Activated CD4-positive, alpha-beta memory T cell treated with anti-CD3 and anti-CD28 coated beads, Interleukin-2, amount 10 ng/mL, durations not matched to agents 7 days and 5 days (primary cell): ENCODE measurements at places on chromosomes 1 and 21. TPM values are rescaled to one million over a fixed set of nuclear protein-coding genes. Genes with fewer than 3 reads are reported as not detected.

The SRGAP2B gene
- total RNA-seq, result 43.8 TPM

DNA sequence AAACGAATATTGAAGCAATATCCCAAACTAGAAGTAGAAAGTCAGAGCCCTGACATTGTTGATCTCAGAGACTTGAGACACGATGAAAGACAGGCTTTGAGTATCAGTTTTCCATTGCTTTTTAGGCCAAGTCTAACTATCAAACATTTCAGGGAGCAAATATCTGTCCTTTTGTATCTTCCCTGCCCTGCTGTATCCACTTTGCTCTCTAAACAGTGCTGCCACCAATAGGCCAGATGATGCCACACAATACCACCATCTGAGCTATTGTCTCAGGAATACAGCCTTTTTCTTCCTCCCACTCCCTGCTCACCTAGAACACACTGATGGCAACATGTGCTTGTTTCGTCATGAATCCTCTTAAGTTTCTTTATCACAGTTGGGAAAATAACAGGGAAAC is 62.6 kb upstream of the SPAG17 start:
- DNase-seq, result no peak

The FABP3 gene
- total RNA-seq, result not detected

- DNase-seq, result no peak
Measured at GRCh38 chr1:198741744-198742143, 102.9 kb downstream of the PTPRC start.

The CGN gene
- total RNA-seq, result 0.43 TPM

DNA sequence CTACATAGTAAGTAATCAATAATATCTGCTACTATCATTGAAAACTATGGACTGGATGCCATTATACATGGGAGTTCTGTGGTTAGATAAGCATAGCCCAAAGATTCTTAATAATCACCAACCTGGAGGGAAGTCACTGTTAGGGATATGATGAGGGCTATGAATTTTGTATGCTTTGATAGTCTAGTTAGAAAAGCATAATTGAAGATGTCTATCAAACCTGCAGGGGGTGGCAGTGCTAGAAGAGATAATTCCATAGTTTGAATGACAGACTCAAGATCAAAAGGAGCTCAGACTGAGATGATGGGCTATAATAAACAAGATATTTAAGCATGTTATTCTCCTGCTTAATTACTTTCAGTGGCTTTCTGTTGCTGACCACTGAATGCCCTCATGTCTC is 15.4 kb upstream of the COA6 start:
- DNase-seq, result no peak

The OR2AK2 gene
- not detected for total RNA-seq

GRCh38 chr1:201655910-201656309 is 117.0 kb downstream of the NAV1 start:
- no peak for DNase-seq

The ASCL5 gene
- not detected for total RNA-seq

The ATPAF1 gene
- total RNA-seq, result 51.1 TPM

- no peak for DNase-seq
Measured at GRCh38 chr1:47914952-47915676, 82.1 kb downstream of the TRABD2B start.

The SLC45A3 gene
- 0.18 TPM for total RNA-seq

DNA sequence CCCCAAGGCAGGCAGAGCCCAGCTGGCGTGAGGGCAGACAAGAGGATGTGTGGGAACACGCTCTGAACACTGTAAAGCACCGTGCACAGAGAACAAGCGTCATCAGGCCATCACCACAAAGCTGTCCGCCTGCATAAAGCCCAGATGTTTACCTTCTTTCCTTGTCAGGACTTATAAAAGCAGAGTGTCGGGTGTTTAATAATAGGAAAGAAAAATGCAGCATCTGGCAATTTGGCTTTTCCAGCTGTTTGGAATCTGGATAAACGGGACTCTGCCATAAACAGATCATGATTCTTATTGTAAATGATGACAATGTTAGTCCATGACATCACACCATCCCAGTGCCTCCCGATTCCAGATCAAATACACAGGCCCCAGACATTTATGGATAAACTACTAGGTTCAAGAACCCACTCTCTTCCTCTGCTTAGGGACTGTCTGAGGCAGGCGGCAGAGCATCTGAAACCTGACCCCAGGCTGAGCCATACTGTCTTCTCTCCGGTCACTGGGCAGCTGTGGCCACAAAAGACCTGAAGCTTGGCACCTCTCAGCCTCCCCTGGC is 4.2 kb downstream of the GLIS1 start:
- no peak for DNase-seq

The OR2L13 gene
- total RNA-seq, result not detected

DNA sequence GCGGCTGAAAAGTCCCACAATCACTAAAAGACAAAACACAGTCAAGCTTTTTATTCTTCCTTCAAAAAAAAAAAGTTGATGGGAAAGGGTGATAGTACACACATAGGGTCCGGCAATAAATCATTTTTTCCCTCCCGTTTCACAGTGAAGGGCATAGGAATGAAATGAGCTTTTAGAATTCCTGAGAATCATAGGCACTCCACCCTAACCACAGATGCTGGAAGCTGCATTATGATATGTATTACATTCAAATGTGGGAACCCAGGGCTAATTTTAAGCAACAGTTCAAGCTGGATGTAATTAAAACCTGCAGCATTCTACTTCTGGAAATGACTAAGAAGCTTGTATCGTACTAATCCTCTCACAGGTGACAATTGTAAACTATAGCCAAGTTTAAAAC is 75.7 kb upstream of the KCNJ15 start:
- no peak for DNase-seq

DNA sequence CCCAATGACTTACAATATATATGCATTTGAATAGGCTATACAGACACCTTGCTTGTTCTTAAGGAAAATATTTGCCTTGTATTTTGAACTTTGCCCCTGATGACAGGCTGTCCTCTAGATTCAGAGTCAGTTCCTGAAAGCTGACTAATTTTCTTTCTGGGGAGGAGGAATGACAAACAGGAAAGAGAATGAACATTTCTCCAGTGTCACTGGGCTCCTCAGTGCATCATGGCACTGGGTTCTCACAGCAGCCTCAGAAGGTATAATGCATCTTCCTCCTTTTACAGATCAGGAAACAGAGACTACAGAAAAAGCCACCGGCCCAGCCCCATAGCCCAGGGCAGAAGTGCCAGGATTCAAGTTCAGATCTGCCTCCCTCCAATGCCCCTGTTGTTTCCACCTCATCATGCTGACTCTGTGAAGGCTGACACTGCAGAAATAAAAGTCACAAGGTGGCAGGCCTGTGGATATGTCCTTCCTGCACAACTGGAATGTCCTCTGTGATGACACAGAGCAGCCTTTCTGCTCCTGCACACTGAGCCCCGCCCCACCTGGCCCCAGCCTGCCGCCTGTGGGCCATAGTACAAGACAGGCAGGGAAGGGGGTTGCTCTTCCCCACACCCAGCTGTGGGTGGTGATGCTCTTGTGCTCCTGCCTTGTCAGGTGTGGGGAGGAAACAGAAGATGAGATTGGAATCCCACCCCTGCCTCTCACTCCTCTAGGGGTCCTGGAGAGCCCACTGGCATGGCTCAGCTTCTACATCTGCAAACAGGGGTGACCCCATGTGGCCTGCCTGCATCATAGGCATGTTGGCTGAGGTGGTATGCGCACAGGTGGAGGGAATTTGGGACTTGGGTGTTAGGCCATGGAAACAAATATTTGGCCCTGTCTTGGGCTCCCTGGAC is 6.4 kb downstream of the TTC22 start:
- DNase-seq, result no peak

The WDR64 gene
- 0.13 TPM for total RNA-seq

DNA sequence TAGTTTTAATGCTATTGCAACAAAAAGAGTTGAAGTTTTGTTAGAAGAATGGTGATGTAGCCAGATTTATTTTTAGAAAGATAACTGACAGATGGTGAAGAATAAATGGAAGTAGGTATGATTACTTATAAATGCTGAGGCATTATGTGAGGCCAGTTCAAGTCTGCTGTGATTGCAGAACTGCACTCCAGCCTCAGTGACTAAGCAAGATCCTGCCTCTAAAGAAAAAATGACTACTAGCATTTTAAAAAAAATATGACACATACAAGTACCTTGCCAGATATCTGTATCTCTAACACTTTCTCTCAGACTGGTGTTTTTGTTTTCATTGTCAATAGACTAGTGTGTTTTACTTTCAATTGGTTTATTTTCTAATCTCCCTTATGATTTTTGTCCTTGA is 1242.4 kb upstream of the ADGRL4 start:
- DNase-seq, result no peak

DNA sequence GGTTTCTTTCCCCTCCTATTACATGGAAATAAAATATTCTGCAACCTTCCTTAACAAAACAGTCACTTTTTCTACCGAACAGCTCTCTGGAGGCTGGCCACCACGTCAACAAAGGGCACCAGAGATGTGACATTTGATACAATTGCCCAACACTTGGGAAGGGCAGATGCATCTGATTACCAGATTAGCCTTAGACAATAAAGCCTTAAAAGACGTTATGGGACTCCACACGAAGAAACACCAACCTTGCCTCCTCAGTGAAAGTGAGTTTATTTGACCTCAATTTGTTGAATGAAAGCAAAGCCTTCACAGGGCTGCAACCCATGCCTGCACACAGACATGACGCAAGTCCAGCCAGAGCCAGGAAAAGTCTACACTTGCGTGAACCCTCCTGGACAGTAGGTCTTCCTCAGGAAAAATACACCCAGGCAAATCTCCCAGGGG is 136.1 kb downstream of the TGFBR3 start:
- no peak for DNase-seq

The HTR6 gene
- total RNA-seq, result not detected

The RPE65 gene
- not detected for total RNA-seq

DNA sequence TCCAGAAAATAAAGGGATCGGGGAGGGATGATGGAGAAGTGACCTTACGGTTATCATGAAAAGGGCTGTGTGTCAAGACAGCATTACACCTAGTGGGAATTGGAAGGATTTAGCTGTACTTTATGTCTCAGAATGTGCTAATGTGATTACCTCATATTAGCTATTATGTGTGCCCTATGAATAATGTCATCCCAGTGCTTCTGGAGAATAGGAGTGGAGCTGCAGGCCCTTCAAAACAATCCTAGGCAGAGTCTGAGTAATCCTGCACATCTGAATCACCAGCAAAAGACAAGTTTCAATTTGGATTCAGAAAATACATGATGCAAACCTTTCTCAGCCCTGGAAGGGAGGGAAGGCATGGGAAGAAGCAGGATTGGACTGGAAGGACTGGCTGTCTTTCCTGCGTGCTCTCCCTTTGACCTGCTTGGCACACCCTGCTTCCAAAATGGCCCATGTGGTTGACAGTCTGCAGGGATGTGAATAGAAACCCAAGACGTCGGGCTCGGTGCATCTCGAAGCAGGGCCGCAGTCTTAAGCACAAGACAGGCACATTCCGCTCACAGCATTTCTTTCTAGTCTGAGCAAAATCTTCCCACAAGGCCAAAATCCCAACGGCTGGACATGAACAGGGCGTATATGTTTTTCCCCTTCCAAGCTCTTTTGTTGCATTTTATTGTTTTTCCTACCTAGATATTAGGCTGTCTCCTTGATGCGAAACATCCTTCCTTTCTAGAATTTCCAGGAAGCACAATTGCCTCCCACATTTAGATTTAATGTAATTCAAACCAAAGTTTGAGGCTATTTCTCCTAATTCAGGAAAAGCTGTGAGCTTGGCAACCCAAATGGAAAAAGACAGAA is 54.3 kb upstream of the TARBP1 start:
- no peak for DNase-seq

GRCh38 chr1:9891207-9891606 is 18.9 kb downstream of the CTNNBIP1 start:
- DNase-seq, result no peak

GRCh38 chr21:43800124-43800523 is 10.7 kb downstream of the RRP1 start:
- DNase-seq, result no peak

The KLHL21 gene
- total RNA-seq, result 26.7 TPM

- no peak for DNase-seq
Measured at GRCh38 chr1:56068210-56068609, 511.2 kb downstream of the PLPP3 start.

GRCh38 chr21:35398346-35398982 is 349.4 kb upstream of the RUNX1 start:
- no peak for DNase-seq

GRCh38 chr1:103273106-103273505 is 164.8 kb upstream of the COL11A1 start:
- DNase-seq, result no peak

GRCh38 chr21:14870853-14871149 is 194.0 kb downstream of the NRIP1 start:
- DNase-seq, result no peak

DNA sequence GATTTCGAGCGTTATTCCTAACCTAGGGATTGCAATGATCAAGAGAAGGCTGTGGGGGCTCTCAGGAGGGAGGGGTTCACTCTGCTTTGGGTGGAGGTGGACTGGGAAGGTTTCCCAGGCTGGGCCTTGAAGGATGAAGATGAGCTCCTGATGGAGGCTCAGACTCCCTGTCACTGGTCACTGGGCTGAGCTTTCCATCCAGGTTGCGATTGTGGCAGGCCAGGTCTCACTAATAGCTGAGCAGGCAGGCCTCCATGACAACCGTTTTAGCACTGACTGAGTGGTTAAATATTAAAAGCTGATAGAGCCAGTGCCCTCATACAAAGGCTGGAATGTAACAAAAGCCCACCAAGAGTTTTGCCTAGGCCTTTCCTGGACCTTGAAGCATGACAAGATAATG is 36.2 kb upstream of the EFCAB14 start:
- no peak for DNase-seq

GRCh38 chr1:63774617-63775417 is 1.0 kb downstream of the ROR1 start:
- DNase-seq, result no peak

The LPAR3 gene
- 2.1 TPM for total RNA-seq

GRCh38 chr1:200179781-200180160 is 152.3 kb downstream of the NR5A2 start:
- DNase-seq, result no peak

The MEGF6 gene
- 20.2 TPM for total RNA-seq

DNA sequence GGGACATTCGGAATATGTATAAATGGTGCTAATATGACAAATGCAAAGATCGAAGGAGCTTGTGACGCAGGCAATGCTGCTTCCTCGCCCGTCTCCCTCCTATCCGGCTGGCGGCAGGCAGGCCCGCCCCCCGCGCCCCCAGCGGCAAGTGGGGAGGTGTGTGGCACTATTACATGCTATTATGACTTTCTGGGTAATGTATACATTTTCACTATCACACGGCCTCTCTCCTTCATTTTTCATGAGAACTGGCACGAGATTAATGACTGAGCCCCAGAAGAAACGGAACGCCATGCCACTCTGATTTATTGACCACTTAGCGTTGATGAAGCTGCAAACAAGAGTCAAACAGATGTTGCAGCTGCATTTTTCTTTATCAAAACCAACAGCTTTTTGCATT is 138.9 kb upstream of the VAMP3 start:
- DNase-seq, result no peak
